ENCODE measurements at places on chromosomes 5 and 9. TPM values are rescaled to one million over a fixed set of nuclear protein-coding genes. Genes with fewer than 3 reads are reported as not detected.

Gene CCNI2
- not detected for total RNA-seq

Gene CXCL14
- 21.3 TPM for total RNA-seq

Gene ARHGEF37
- total RNA-seq, result 3.9 TPM

Gene PCDHB14
- 4.8 TPM for total RNA-seq

Gene DDX4
- total RNA-seq, result 0.04 TPM

Gene ALDH1A1
- total RNA-seq, result 24.5 TPM
